ENCODE measurements at places on chromosomes 4 and X. TPM values are rescaled to one million over a fixed set of nuclear protein-coding genes. Genes with fewer than 3 reads are reported as not detected.

DNA sequence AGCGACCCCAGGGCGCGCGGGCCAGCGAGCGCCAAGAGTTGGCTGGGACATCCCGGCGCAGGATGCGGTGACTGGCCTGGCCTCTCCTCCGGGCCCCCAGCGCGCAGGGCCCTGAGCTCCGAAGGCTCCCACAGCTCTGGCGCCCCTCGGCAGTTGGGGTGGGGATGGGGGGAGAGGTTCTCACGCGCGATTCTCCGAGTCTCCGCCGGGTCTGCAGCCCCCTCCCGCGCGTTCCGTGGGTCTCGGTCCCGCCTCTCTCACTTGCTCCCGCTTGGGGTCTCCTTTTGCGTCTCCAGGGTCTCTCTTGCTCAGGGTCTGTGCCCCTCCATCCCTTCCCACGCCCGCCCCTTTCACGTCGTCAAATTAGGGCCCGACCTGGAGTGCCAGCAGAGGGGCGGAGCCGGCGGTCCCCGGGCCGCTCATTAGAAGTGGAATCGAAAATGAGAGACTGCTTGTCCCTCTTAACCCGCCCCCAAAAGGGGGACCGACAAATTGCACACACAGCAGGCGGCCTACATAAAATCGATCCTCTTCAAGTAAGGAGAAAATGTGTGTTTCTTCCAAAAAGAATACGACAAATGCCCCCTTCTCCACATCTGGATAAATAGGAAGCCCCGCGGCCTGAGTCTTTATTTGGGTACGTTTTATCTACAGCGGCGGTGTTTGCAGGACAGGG lies 877 bp upstream of the NKX1-1 start:
- DNase-seq, result no peak

DNA sequence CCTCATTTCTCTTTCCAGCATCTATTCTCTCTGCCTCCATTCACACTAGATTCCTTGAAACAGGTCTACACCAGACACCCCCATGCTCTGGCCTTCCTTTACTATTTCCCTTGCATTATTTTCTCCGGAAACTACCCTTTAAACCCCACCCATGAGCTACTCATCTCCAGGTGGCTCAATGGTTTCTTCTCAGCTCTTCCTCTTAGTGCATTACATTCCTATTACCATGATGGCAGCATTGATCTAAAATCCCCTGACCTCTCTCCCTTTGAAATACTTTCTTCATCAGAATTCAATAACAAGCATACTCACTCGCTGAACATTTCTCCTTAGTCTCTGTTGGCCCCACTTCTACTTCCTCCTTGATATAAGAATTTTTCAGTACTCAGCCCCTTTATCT lies 94.6 kb downstream of the SYNPO2 start:
- DNase-seq, result peak; percentile 54

DNA sequence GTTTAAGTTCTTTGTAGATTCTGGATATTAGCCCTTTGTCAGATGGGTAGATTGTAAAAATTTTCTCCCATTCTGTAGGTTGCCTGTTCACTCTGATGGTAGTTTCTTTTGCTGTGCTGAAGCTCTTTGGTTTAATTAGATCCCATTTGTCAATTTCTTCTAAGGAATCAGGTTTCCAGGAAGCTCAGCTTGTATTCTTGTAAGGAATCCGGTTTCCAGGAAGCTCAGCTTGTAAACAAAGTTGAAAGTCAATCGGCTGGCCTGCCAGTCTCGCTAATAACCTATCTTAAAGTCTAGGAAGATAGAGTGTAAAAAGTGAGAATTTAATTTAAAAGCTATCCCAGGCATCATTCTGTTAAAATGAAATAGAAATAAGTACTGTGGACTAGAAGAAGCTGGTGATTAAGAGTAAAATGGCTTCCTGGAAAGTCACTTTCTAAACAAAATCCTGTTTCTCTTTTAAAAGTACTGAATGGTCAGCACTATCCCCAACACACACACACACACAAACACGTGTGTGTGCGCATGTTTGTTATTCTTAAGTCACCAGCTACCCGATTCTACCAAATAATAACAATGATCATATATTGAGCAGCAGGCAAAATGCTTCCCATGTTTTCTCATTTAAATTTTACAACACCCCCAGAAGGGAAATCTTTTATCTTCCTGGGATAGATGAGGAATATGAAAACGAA lies 171.7 kb downstream of the PAPSS1 start:
- no peak for DNase-seq

DNA sequence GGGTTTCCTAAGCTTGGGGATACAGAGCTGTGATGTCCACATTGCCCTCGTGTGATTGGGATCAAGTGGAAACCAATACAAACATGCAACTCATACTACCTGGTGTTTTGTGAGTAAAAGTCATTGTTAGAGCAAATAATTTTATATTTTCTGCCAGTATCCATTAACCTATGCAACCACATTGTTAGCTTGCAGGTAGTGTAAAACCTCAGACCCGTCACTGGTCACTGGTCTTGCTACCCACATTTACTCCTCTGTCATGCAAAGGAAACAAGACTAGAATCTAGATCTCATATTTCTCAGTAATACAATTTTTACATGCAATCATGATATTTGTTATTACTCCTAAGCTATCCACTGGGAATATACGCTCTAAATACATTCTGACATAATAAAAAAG lies 324.3 kb upstream of the NDST4 start:
- DNase-seq, result no peak

DNA sequence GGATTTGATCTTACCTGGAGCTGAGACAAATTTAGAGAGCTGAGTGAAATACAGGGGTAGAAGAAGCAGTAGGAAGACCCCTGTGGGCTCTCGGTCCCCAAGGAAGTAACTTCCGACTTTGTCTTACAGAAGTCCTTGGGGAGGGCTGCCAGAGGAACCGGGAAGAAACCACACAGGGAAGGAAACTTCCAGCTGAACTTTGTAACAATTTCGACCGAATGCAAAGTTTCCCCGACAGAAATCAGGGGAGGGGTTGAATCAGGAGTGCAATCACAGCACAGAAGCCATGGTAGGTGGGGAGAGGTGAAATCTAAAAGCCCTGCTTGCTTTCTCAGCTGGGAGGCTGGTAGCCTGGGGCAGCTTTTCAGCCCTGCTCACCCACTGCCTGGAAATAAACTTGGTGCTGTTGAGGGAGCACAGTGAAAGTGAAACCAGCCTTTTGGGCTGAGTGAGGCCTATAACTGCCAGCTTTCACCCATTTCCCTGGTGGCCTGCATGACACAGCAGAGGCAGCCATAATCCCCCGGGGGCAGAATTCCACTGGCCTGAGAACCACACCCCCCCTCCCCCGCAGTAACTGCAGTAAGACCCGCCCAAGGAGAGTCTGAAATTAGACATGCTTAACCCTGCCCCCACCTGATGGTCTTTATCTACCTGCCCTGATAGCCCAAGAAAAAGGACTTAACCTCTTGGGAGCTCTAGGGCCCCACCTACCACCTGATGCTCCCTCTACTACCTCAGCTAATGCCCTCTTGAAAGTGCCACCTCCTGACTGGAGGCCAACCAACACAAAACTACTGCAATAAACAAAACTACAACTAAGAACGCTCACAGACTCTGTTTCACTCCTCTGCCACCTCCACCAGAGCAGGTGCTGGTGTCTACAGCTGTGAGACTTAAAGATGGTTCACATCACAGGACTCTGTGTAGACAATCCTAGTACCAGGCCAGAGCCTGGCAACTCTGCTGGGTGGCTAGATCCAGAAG lies 248.2 kb downstream of the PARM1 start:
- no peak for DNase-seq

Gene F9
- polyA plus RNA-seq, result not detected

Gene MAP7D2
- 3.2 TPM for polyA plus RNA-seq

Gene ZRSR2
- 7.4 TPM for polyA plus RNA-seq

Gene SPANXD
- polyA plus RNA-seq, result not detected

Gene PNMA5
- polyA plus RNA-seq, result not detected

All from mammary epithelial cell (primary cell).